ENCODE measurements at places on chromosomes 13 and 19. TPM values are rescaled to one million over a fixed set of nuclear protein-coding genes. Genes with fewer than 3 reads are reported as not detected.

CLEC4G gene
- not detected for polyA plus RNA-seq

ICAM4 gene
- polyA plus RNA-seq = 4.1 TPM

DACH1 gene
- not detected for polyA plus RNA-seq

KIR2DL1 gene
- polyA plus RNA-seq = not detected
